Activated CD4-positive, alpha-beta T cell treated with anti-CD3 and anti-CD28 coated beads, Interleukin-2, amount 50 U/mL, for 1 hour (primary cell): ENCODE measurements at places on chromosomes 16 and 17.

DNA sequence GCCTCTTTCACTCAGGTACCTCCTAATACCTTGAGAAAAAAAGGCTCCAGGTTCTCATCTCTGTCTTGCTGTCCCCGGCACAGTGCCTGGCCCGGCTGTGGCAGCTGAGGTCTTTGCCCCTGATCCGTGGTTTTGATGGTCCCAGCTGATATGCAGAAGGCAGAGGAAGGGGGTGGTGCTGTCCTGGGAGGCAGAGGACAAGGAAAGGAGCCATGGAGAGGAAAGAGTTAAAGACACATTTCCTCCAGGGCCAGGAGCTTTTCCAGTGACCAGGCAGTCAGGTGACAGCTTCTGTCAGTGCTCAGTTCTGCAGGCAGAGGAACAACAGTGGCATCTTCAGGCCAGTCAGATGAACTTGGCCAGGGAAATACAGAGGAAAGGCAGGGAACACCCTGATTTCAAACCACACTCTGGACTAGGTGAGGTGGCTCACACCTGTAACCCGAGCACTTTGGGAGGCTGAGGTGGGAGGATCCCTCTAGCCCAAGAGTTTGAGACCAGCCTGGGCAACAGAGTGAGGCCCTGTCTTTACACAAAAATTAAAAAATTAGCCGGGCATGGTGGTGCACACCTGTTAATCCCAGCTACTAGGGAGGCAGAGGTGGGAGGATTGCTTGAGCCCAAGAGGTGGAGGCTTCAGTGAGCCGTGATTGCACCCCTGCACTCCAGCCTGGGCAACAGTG, 3.3 kb upstream of the COG1 start:
- DNase-seq = no peak

GRCh38 chr17:33992113-33992512, 263.0 kb upstream of the CCL2 start:
- no peak for DNase-seq

DNA sequence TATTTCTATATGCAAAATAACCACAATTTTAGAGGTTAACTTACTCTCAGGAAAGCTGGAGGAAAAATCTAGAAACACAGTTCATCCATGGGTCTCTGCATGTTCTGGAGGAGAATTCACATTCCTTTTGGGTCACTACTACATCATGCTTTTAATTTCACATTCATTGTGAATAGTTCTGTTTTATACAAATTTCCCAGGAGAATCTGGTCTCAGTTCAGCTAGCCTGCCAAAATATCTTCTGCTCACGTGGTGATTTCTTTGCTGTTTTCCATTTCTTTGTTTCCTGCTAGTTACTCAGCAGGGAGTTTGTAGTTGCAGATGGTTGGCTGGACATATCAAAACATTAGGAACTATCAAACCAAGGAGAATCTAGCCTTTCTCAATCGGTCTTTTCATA, at the start of gene ABCA9:
Gene ABCA9 (minus strand): TSS at position 106 of the 400 bp plus-strand sequence. CDS start 9,801 bp downstream, outside the sequence.
- DNase-seq = no peak

- DNase-seq = no peak
Observed at GRCh38 chr17:18028952-18029540, 9.9 kb downstream of the ATPAF2 start.
